ENCODE measurements at places on chromosomes 6 and 20.

- no peak for DNase-seq
Measured at GRCh38 chr6:148905901-148906300, 159.1 kb downstream of the UST start.

DNA sequence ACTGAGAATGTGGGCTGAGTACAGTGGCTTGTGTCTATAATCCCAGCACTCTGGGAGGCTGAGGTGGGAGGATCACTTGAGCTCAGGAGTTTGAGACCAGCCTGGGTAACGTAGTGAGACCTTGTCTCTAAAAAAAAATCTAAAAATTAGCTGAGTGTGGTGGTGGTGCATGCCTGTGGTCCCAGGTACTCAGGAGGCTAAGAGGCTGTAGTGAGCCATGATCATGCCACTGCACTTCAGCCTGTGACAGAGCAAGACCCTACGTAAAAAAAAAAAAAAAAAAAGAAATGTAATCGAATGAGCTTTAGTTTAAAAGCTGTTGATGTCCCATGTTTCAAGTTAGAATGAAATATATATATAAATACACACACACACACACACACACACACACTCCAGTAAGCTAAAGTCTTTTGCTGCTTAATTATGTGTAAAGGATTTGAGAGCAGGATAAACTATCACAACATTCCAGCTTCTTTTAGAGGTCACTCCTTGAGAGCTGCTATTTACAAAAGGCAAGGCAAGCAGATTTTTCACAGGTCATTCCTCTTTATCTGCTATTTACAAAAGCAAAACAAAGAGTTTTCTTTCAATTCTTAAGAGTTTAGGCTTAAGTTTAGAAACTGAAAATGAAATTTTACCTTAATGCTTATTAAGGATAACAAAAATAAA is 4.7 kb upstream of the MICAL1 start:
- DNase-seq, result no peak

DNA sequence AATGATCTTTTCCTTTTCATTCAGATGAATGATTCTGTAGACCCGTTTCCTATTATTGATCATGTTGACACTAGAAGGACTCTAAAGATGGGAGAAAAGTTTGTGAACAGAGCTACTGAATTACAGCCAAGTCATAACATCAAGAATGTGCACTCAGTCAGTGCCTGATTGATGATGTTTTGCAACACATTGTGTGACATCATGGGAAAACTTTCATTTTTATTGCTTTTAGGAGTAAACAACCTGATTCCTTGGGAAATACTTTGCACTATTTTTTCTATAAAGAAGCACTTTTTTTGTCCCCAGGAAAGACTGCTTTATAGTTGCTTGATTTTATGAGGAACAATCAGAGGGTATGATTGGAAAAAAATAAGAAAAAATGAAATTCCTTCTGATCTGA is 383.8 kb upstream of the JAG1 start:
- DNase-seq, result no peak

- no peak for DNase-seq
Measured at GRCh38 chr6:147099974-147100373, 104.2 kb upstream of the STXBP5 start.

DNA sequence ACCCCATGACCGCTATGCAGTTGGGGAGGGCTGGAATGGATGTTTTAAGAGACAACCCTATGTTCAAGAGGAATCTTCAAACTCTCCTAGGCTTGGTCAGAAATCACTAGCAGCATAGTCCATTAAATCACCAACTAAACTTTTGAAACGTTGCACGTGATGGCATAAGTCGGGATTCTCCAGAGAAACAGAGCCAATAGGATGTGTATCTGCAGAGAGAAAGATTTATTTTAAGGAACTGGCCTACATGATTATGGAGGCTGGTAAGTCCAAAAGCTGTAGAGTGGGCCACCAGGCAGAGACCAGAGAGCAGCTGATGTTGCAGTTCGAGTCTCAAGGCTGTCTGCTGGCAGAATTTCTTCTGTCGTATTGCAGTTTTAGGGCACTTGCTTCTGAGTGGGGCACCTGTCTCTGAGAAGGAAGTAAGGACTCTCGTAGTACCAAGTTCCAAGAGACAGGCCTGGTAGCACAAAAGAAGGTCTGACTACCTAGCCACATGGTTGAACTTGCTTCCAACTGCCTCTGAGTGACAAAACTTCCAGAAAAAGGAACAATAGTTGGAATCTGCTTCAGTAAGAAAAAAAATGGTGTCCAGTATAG is 11.9 kb upstream of the IFNGR1 start:
- no peak for DNase-seq

- no peak for DNase-seq
Measured at GRCh38 chr20:703006-703405, 27.4 kb upstream of the SCRT2 start.

DNA sequence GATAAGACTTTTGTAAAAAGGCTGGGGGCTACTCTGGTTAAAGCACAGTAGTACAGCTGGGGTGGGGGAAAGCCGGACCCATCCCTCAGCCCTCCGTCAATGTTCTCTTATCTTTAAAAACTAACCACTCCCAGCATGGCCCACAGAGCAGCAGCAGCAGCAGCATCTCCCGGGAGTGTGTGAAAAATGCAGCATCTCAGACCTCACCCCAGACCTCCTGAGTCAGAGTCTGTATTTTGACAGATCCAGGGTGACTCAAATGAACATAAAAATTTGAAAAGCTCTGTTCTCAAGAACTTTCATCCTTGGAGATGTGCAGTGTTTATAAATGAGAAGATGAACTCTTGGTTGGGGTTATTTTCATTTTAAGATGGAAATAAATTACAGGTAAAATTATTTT is 277.7 kb upstream of the ECI2 start:
- no peak for DNase-seq

GRCh38 chr6:30937265-30937664 is 3.5 kb upstream of the MUCL3 start:
- DNase-seq, result no peak
